ENCODE measurements at places on chromosomes 6 and 20.

DNA sequence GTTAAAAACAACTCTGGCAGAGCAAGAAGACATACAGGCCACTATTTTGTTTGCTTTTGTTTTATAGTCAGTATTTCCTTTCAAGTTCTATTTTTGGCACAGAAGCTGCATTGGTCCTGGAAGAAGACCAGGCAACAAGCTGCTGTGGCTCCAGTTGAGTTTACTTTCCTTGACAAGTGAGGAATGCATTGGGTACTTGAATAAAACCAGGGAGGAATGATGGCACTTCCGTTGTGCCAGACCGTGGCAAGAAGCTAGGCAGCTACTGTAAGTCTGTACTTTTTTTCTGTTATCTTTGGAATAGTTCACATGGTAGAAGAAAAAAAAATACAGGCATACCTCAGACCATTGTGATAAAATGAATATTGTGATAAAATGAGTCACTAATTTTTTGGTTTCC lies 66.3 kb downstream of the NCOA3 start:
- no peak for DNase-seq

DNA sequence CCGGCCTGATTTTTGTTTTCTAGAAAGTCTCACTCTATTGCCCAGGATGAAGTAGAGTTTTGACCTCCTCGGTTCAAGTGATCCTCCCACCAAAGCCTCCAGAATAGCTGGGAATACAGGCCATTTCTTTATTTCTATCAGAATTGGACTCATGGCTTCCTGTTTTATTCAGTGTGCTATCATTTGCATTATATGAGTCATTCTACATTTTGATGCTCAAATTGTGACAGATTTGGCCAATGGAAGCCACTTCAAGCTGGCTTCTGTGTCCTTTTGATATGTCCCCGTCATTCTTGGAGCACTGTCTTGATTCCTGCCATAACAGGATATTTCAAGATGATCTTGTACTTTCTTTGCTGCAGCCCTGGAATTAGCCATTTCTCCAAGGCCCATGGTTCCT lies 75.1 kb downstream of the CNBD2 start:
- no peak for DNase-seq

GRCh38 chr6:119311514-119312142 lies 37.9 kb downstream of the MAN1A1 start:
- no peak for DNase-seq

- DNase-seq: no peak
Measured at GRCh38 chr6:115441651-115442050, 619.0 kb downstream of the FRK start.

DNA sequence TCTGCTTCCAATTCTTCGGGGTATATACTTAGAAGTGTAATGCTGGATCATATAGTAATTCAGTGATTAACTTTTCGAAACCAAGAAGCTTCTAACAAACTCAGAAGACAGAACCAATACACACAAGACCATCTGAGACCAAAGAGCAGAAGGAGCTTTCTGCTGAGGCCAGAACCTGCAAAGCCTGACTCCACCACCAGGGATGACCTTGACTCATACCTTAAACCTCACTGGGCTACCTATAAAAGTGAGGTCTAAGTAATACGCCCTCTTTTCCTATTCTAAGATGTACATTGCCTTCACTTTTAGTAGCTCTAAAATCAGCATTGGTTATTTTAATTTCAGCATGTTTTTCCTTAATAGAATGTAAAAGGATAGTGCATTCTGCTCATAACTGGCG lies 84.8 kb downstream of the FOXF2 start:
- no peak for DNase-seq

DNA sequence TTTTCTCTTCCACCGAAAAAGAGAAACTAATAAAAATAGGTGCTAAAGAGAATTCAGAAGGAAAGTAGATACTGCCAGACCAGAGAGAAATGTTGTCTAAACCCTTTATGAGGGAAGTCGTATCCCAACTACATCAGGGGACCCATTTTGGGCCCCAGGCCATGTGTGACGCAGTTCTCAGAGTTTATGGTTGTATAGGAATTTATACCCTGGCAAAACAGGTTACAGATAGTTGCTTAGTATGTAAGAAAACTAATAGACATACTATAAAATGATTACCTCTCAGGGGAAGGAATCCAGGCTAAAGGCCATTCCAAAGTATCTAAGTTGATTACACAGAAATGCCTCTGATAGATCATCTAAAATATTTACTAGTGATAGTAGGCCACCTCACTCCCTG lies 28.6 kb upstream of the SLC52A3 start:
- DNase-seq: no peak

GRCh38 chr6:164069350-164069990 lies 655.0 kb downstream of the QKI start:
- no peak for DNase-seq

DNA sequence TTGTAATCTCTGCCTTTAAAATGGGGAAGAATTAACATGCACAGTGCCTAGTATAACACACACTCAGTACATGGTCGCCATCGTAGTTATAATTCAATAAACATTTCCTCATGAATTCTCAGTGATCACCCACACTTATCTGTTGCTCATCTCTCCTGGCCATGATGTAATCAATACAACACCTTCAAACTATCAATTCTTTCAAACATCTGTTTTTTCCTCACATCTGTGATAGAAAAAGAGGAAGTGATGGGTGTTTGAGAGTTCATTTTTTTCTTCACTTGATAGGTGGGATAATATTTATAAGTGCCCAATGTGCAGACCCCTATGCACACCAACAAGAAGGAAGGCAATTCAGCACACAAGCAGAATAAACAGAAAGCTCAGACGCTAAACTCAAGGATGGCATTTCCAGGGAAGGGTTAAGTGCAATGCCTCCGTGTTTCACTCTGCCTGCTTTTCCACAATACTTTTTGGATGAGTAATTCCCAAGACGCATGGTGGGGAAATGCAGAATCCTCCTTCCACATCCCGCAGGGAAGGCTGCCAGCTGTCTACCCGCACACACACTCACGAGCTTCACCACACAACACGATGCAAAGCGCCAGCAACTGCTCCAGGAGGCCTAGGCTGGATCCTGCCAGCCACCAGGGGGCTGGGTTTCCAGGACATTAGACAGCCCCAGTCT lies 100.3 kb downstream of the GMPR start:
- DNase-seq: no peak

- no peak for DNase-seq
Measured at GRCh38 chr20:49610691-49611538, 43.0 kb upstream of the PTGIS start.

GRCh38 chr6:24053057-24053456 lies 73.0 kb upstream of the NRSN1 start:
- no peak for DNase-seq

GRCh38 chr20:41179961-41180360 lies 42.6 kb downstream of the PLCG1 start:
- no peak for DNase-seq

DNA sequence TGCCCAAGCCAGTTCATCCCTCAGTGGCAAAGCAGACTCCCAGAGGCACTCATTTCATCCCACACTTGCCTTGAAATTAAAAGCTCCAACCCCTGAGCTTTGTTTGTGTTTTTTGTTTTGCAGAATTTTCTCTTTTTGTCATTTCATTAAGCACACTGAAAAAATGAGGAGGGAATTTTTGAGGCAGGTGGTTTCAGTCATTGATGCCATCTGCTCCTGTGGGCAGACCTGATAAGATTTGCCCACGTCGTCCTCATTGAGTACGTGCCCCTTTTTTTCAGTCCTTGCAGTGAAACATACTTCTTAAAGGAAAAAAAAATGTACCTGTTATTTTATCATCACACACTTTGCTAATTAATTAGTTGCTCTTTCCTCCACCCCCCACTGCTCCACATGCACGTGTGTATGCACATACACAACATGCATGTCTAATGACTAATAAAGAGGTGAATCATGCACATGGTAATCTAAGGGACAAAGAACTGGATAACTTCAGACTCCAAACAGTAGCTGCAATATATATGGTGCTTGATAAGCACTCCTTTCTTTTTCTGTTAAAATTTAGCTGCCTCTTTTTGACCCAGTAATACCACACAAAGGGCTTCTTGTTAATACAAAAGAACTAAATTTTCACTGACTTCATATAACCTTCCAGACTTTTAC lies 102.1 kb upstream of the TMEM181 start:
- DNase-seq: no peak

DNA sequence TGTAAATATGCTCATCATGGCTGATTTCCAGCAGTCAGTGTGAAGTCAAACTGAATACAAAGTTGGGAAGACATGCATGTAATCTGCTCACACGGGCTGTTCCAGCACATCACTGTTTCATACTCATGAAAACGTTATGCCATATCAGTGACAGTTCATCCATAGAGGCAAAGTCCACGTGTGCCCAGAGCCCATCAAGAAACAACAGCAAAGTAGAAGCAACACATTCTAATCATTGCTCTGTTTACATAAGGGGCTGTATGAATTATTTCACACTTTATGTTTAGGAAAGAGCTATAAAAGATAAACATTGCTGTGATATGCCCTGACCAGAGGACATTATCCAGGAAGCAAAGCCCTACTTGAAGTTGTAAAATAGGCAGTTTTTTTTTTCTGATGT lies 157.0 kb upstream of the ENPP5 start:
- DNase-seq: no peak

- DNase-seq: no peak
Measured at GRCh38 chr6:68637782-68638181, 2.7 kb downstream of the ADGRB3 start.

DNA sequence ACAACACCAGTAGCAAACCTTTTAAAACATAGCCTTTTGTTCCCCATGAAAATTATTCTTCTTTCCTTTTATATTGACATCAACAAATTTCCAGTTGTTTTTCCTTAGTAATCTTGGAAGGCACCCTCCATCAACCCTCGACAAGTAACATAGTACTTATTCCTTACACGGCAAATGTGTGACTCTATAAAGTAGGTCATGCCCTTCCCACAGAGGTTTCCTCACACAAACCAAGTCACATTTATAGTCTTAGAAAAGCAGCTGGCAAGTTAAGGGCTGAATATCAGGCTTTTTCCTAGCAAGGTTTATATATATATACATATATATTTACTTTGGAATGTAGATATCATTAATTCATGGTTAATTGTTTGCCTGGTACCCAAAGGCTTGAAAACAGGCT lies 371.5 kb downstream of the SYNE1 start:
- DNase-seq: no peak

GRCh38 chr20:42173440-42173839 lies 555.3 kb upstream of the CHD6 start:
- no peak for DNase-seq

GRCh38 chr20:55095745-55096400 lies 620.5 kb downstream of the DOK5 start:
- DNase-seq: no peak

GRCh38 chr20:60882836-60883235 lies 369.2 kb upstream of the CDH4 start:
- no peak for DNase-seq

DNA sequence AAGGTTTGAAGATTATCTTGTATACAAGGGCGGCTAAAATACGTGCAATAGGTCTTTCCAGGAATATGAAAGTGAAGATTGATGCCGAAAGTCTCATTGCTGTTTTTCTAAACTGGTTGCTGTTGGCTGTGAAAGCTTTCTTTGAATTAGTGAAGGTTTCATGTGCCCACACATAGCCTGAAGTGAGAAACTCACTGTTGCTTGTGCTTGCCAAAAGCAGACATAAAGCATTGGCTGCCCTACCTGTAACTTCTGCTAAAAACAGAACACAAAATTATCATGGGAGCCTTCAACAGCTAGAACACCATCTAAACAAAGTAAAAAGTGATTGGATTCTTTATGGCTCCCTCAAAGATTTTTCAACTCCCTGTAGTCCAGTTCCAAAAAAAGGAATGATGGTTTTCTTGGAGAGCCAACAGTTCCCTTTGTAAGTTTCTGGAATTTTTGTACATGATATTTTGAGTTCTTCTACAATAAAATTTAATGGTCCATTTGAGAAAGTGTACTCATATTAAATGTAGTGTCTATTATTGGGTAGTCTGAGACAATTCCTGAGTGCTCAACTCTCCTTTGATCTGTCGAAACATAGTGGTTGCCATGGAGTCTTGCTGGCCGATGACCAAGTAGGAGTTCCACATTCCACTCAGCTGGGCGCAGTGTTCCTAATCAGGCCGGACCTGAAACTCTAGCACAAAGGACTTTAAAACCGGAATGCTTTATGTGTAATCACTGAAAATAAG lies 68.5 kb downstream of the PLEKHG1 start:
- DNase-seq: no peak

DNA sequence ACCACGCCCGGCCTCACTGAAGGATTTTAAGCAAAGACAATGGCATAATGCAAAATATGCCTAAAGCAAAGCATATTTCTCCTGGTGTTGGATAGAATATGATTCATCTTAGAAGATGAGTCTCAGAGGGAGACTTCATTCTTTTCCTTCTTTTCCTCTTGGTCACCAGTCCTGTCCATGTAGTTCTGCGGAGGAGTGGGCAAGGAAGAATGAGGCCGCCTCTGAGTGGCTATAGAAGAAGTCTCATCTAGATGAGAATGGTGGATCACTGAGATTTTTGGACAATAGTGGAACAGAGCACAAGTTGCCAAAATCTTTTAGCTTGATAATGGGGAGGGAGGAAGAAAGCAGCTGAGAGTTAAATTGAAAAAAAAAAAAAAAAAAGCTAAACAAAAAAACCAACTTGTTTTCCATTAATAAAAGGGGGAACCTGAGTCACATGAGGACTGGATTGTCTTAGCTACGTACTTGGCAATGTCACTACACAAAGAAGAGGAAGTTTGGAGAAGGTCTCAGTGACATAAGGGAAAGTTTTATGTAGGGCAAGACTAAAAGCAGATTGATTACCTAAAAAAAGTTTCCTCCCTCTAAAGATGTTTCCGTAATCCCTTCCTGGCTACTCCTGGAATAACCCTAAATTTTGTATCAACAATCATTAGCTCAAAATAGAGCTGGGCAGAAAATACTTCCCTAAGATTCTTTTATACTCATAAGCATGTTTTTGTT lies 6.0 kb downstream of the CD83 start:
- no peak for DNase-seq

GRCh38 chr6:14460556-14460955 lies 343.0 kb downstream of the CD83 start:
- DNase-seq: no peak

- no peak for DNase-seq
Measured at GRCh38 chr6:32196682-32197616, 4.5 kb upstream of the GPSM3 start.

DNA sequence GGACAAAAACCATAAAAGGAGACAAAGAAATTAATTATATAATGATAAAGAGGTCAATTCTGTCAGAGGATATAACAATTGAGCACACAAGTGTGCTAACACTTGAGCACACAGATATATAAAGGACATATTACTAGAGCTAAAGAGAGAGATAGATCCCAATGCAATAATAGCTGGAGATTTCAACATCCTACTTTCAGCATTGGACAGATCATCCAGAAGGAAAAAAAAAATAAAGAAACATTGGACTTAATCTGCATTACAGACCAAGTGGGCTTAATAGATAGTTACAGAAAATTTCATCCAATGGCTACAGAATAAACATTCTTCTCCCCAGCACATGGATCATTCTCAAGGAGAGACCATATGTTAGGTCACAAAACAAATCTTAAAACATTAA lies 9.9 kb downstream of the VNN1 start:
- DNase-seq: no peak

Data from vagina (tissue), 2 donors.